Stimulated activated CD8-positive, alpha-beta memory T cell treated with anti-CD3 and anti-CD28 coated beads, Interleukin-4, amount 100 ng/mL, for 4 hours (primary cell): ENCODE measurements at places on chromosomes 4 and X.

DNA sequence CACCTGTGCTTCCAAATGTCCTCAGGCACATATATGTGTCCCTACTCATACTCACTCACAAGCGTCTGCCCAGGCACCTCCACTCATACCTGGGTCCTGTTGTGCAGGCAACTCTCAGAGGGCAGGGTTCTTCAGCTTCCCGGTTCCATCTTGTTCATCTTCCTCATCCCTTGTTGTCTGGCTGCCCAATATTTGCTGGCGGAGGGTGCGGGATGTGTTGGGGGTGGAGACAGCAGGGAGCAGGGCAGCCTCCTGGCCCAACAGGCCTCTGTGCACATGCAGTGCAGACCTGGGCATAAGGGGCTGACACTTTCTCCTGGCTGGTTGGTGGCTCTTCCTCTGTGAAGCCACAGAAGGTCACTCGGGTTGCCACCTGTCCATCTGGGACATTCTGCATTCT, 32.1 kb downstream of the NBDY start:
- DNase-seq = no peak

DNA sequence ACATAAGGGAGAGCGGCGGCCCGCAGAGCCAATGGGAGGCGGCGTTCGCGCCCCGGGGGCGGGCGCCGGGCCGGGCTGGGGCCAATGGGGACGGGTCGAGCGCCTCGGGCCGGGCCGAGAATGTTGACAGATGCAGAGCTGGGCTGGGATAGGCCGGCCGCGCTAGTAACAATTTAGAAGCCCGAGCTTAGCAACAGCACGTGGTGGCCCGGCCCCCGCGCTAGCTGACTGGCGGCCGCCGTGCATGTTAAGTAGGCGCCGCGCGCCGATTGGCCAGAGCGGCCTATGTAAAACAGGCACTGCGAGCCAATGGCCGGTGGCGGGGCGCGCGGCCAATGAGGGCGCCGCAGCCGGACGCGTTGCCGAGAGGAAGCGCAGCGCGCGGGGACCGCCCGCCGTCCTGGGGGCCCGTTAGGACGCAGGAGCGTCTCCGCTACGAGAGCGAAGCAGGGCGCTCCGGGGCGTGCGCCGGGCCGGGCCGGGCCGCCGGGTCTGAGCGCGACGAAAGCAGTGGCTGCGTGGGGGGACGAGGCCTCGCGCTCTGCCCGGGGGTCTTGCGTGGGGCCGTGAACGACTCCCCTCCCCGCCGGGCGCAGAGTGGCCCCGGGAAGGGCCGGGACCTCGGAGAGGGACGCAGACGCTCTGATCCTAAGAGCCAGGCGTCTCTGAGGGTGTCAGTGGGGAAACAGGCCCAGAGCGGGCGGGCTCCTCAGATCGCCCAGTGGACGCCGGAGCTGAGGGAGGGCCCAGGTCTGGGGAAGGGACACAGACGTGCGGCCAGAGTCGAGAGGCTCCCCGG, 435 bp upstream of the MXD4 start:
- DNase-seq = peak; percentile 88

- DNase-seq = no peak
Observed at GRCh38 chr4:24564488-24564887, 19.9 kb downstream of the DHX15 start.

GRCh38 chrX:53072418-53073114, 9.6 kb upstream of the TSPYL2 start:
- no peak for DNase-seq

- DNase-seq = no peak
Observed at GRCh38 chr4:96390404-96390803, 550.5 kb downstream of the PDHA2 start.

GRCh38 chr4:92651536-92651935, 347.8 kb downstream of the GRID2 start:
- DNase-seq = no peak

- DNase-seq = no peak
Observed at GRCh38 chr4:39330353-39330752, 35.8 kb downstream of the RFC1 start.

GRCh38 chr4:32393806-32394205, 1673.6 kb downstream of the PCDH7 start:
- DNase-seq = no peak

DNA sequence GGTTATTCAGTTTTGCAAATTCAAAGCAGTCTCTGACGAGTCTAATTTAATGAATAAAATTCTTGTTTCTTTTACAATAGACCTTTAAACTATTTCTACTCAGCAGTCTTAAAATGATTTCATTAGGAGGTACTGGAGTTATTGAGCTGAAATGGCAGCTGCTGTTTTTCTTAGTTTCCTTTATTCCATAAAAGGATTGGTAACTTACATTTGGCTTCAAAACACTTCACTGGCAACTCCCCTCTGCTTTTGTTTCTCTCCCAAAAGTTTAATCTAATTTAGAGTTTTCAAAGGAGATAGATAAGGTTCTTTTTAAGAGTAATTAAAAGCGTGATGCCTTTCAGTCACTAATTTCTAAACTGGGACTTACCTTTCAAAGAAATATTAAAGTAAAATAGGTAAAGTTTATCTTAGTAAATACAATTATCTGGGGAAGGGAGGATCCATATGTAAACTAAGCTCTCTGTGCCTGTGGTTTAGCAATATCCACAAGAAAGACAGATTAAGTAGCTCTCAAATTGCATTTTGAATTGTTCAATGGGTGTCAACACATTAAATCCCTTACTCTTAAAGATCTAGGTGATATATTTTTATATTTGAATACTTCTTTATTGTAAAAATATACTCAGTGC, 17.1 kb upstream of the PCDH10 start:
- DNase-seq = no peak

DNA sequence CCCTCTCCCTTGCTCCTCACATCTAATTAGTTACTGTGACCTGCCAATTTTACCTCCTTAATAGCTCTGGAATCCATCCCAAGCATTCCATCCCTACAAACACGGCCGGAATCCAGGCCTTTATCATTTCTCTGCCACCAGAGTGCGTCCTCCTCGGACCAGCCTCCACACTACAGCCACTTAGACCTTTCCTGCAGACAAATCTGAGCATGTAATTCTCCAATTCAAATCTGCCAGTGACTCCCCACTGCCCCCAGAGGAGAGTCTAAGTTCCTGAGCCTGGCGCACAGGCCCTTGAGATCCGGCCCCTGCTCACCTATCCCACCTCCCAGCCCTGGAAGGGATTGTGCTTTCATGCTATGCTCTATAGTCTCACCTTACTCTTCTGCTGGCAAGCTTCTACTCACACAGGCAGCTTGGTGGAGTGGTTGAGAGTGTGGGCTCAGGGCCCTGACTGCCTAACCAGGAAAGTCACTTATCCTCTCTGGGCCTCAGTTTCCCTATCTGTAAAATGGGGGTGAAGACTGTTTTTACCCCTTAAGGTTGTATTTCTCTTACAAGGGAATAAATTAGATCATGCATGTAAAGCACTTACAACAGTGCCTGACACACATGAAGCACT, 31.2 kb downstream of the PJA1 start:
- DNase-seq = no peak

GRCh38 chrX:150983521-150984168, 510 bp downstream of the HMGB3 start:
- DNase-seq = no peak

DNA sequence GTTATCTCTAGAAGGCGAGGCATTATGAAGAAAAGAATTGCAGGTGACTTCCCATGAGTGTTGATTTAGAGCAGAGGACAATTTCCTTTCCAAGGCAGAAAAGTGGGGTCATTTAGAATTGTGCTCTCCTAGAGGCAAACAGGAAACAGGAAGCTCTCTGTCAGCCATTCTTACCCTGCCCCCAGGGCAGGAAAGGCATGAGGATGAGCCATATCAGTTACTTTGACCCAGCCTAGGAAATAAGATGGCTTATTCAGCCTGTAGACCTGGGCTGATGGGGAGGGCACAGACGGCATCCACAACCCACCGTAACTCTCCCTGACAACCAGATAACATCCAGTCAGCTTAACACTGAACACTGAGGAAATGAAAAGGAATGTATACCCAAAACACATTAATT, 88.8 kb upstream of the KDR start:
- DNase-seq = no peak

DNA sequence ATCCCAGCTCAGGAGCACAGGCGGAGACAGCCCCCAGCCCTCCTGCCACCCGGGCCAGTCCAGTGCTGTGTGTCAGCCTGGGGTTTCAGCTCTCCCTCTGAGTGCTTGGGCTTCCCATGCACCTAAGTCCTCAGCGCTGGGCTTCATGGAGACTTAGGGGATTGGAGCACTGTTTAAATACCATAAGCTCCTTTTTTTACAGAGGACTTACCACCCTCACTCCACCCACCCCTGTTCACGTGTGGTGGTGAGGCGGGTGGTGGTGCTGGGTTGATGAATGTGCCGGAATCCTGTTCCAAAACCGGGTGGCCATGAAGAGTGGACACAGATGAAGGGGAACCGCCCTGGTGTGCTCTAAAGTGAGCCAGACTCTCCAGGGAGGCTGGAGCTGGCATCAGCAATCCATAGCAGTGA, 66.9 kb downstream of the PSAPL1 start:
- no peak for DNase-seq

DNA sequence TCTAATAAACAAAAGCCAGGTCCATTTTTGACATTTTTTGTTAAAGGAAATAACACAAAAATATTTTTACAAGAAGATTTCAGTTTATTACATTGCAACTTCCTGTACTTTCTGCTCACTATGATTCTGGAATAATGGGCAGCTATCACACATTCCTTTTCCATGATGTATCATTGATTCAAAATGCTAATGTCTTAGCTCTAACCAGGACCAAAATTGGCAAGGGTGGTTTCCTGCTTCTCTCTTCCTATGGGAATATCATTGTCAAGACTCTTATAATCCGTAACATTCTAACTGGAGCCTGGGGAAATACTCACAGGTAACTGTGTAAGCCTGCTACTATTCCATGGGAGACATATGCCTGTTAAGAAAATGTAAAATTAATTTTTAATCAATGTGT, 218.6 kb downstream of the DCAF12L2 start:
- DNase-seq = no peak

DNA sequence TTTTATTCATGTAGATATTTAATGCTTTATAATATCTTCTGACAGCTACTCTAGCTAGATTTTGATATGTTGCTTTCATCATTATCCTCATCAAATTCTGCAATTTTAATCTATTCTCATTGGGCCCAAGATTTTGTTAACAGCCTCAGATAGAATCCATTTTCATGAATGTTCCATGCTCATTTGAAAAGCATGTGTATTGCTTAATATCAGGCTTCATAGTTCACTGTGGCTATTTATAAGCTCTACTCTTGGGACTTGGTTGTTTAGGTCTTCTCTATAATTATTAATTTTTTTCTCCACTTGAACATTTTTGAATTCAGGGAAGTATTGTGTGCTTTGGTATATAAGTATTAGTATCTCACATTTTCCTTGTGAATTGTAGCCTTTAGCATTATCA, 41.8 kb downstream of the RAB40A start:
- no peak for DNase-seq

- DNase-seq = no peak
Observed at GRCh38 chr4:58809366-58809765, 1699.2 kb upstream of the IGFBP7 start.

DNA sequence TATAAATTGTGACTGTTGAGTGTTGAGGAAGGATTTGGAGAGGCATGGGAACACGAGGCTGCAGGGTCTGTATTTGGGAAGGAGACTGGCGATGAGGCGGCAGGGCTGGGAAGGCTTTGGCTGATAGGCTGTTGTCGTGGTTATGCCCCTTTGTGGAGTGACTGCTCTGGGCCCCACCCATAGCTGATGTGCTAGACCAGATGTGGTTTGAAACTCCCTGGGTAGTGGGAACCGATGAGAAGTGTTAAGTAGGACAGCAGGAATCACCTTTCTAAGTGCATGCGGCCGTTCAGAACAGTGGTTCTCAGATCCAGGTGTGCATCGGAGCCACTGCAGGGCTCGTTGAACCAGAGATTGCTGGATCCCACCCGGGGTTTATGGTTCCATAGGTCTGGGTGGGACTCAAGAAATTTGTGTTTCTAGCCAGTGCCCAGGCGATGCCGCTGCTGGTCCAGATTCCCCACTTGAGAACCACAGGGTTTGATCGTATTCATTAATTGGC, 42.3 kb downstream of the TBC1D14 start:
- DNase-seq = no peak

DNA sequence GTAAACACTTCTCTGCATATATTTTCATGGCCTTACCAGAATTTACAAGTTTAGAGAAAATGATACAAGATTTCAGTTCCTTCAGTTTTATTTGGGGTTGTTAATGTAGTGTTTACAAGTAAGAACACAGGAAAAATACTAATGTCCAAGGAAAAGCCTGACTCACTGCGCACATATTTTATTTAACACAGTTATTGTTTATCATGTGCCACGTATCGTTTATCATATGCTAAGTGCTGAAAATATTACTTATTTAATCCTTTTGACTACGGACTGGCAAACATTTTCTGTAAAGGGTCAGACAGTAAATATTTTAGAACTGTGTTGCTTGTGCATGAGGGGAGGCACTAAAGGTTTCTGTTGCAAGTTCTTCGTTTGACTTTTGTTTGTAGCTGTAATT, 794 bp downstream of the HSD17B13 start:
- no peak for DNase-seq

GRCh38 chr4:74331252-74331651, 23.0 kb downstream of the EPGN start:
- DNase-seq = no peak

GRCh38 chr4:6909113-6909969, at the start of gene TBC1D14:
Gene TBC1D14 (plus strand): TSS chr4:6909826. CDS start chr4:6923390, 13,564 bp downstream.
- DNase-seq = peak; percentile 59

DNA sequence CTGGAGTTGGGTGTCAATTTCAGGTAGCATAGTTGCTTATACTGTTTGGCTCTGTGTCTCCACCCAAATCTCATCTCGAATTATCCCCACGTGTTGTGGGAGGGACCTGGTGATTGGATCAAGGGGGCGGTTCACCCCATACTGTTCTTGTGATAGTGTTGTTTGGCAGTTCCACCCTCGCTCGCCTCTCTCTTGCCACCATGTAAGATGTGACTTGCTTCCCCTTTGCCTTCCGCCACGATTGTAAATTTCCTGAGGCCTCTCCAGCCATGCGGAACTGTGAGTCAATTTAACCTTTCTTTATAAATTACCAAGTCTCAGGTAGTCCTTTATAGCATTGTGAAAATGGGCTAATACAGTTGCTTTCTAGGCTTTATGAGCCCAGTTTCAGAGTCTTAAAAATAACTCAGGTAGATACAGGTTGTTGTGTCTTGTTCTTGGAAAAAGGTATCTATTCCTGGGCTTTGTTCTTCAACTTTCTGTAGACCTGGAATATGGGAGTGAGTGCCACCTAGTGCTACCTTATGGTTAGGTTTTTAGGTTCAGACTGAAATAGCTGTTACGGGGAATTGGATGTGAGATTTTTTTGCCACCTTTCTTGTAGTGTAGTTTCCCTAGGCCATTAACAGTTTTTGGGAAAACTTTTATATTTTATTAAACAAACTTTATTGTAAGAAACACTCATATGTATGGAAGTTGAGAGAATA, 15.6 kb downstream of the PGK1 start:
- DNase-seq = no peak

- DNase-seq = no peak
Observed at GRCh38 chr4:118279920-118280432, 72.8 kb downstream of the PRSS12 start.

DNA sequence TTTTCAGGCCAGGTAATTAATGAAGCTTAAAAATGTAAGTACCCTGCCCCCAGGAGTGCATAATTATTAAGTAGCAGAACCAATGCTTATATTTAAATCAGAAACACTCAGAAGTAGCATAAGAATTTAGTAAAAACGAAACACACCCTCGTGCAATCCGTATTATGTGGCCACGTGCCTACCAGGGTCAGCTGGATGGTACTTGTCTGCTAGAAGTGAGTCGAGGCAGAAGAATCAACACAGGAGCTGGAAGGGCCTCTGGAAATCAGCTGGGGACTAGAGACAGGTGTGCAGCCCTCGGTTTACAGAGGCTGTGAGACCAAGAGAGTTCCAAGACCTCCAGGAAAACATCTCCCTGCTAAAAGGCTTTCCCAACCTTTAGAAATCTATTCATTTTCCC, 559 bp upstream of the FAM47E start:
- no peak for DNase-seq
